ENCODE measurements at places on chromosomes 16 and 17.

DNA sequence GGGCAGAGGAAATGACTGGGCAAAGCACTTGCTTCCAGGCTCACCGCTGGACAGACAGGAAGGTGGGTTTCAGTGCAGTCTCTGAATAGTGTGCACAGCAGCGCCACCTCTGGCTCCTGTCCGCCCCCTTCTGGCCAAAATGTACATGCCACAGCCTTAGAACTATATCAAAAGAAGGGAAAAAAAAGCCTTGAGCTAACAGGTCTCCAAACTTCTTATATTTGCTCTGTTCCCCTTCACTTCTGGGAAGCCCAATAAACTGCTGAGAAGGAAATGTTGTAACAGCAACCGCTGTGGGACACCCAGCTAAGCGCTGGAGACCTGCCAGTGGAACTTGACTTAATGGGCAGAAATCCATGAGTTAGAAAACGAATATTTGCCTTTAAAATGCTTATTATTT is 17.5 kb downstream of the COG7 start:
- peak; percentile 51 for DNase-seq

GRCh38 chr17:81482673-81483072 is 29.9 kb downstream of the ACTG1 start:
- DNase-seq, result no peak

DNA sequence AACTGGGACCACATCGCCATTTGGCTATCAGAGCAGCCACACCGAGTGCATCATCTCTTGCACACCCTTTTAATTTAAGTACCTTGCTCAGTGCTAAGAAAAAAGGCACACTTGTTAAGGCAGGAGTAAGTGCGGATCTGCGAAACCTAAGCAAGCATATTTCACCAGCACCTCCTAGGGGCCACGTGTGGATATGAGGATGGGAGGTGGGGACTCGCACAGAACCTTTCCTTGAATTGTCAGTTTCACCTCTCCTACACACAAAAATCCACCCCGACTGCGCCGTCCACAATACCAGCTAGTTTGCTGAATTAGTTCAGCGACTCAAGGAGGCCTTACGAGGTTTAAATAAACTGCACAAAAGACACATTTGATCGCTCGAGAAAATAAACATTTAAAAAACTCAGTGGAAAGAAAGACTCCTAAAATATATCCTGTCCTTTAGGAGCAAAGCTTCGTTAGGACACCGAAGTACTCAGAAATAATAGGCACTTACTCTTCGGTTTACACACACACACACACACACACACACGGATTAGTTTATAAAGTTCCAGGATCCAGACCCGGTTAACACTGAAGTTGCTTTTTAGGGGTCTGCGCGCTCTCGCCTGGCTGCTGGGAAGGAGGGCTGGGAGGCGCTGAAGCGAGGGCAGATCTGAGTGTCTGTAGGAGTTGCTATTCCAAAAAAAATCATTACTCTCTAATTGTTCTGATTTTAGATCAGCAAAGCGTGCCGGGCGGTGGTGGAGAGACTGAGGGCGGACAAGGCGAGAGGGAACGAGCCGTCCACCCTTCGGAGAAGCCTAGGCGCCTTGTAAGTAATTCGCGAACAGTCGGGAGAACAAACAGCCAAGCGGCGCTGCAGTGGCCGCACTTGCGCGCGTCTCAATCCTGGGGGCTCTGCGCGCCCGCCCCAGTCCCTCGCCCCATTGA is 1.0 kb upstream of the KCNJ2 start:
- peak; percentile 66 for DNase-seq

- no peak for DNase-seq
Observed at GRCh38 chr16:4606354-4606753, 8.3 kb downstream of the UBALD1 start.

- no peak for DNase-seq
Observed at GRCh38 chr16:1789643-1790045, 3.9 kb downstream of the IGFALS start.

DNA sequence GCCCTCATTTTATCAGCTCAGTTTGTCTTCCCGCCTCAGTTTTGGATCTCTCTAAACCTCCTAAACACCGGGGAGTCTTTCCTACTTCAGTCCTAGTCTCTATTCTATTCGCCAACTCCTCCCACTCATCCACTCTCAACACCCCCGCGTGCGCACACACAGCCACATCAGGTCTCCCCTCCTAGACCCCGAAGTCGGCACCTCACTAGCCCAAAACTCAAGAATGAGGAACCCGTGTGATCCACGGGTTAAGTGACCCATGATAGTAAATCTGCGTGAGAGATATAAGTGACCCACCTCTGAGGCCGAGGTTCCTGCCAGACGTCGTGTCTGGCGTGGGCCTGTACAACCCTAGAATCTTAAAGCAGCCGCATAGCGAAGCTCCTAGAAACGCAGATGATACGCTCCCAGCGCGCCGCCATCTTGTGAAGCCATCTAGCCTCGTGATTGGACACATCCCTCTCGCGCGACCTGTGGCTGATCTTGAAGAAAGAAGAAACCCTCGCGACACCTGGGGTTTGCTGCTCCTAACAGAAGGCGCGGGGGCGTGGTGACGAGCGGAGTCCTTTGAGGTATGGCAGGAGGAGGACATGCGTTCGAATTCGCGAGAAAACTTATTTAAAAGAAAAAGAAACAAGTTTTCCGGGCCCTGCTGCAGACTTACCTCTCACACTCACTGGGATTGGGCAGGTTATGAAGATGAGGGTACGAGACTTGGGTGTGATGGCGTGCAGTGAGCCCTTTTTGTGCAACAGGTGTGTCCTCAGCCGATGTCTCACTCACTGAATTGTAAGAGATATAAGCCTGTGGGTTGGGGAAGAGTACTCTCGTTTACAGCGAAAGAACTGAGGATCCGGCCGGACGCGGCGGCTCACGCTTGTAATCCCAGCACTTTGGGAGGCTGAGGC is at the start of gene METTL16:
TSS of gene METTL16 (minus strand) at position 427 of the 908 bp plus-strand sequence. CDS start 9,557 bp downstream, outside the sequence.
- peak; percentile 98 for DNase-seq

DNA sequence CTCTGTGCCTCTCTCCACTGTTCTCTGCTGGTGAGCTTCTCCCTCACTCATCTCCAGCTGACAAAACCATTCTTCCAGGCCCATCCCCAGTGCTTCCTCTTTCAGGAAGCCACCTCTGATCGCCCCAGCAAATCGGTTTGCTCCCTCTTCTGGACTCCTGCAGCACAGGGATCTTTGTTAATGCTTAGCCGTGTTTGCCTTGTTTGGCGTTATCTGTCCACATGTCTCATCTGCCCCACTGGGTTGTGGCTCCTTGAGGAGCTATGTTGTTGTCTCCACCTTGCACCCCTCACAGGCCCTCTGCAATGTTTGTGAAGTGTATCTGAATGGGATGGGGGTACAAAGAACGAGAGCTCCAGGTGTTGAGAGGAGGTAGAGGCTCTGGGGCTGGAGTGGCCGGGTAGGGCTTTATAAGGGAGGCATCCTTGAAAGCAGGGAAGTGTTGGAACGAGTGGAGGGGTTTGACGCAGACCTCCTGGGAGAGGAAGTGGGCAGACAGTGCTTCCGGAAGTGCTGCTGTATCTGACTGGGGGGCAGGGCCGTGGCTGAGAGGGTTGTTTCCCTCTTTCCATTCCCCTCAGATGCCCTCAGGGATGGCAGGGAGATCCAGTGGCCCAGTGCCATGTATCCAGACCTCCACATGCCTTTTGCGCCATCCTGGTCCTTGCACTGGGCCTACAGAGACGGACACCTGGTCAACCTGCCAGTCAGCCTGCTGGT is 27.8 kb downstream of the CASKIN2 start:
- DNase-seq, result peak; percentile 46
